CD4-positive, alpha-beta T cell treated with Interferon gamma for 1 hour (primary cell): ENCODE measurements at places on chromosomes 1 and 21.

GRCh38 chr1:115977499-115978258, 1.4 kb downstream of the SLC22A15 start:
- DNase-seq = peak; percentile 14

DNA sequence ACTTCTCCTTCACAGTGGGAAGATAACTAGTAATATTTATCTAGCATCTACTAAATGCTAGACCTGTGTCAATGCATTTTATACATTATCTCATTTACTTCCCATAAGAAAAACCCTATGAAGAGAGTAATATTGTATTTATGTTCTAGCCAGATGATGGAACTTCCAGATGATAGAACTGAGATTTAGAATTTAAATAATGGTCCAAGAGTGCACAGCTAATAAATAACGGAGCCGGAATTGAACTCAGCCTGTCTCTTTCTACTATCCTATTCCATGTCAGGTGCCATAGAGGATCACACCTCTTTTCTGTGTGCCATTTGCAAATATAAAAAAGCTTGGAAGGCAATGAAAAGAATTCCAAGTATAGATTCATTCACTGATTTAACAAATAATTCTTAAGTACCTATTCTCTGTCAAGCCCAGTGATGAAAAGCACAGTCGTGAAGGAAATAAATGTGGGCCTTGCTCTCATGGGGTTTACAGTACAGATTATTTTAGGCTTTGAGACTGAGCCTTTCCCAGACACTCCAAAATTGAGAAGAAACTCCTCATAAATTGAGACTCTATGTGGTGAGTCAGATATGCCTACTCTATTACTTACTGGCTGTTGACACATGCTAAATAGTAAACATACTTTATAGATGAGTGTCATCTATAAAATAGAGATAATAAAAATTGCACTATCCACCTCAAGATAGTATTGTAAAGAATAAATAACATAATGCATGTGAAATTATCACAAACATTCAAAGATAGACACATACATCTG, 378.0 kb upstream of the PRMT6 start:
- no peak for DNase-seq

- no peak for DNase-seq
Measured at GRCh38 chr1:65615859-65616258, 176.8 kb upstream of the PDE4B start.

DNA sequence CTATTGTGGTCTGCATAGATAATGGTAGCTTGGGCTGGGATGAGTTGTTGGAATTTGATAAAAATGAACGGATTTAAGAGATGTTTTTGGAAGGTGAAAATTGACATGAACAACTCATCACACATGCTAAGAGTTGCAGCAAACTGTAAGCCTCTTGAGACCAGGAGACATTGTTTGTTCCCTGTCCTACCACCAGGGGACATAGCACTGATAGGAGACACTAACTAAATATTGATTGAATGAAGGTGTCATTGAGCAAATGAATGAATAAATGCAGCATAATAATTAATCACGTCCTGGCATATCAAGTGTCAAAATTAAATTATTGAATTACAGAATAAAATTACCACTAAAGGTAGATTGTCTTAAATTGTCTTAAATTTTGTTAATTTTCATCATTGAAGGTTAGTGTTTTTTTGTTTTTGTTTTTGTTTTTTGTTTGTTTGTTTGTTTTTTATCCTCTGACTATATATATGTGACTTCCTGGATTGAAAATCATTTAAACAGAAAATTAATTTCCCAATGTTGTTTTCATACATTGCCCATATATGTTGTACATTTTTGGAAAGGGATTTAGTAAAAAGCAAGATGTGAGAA, 285.3 kb upstream of the C1orf105 start:
- no peak for DNase-seq

DNA sequence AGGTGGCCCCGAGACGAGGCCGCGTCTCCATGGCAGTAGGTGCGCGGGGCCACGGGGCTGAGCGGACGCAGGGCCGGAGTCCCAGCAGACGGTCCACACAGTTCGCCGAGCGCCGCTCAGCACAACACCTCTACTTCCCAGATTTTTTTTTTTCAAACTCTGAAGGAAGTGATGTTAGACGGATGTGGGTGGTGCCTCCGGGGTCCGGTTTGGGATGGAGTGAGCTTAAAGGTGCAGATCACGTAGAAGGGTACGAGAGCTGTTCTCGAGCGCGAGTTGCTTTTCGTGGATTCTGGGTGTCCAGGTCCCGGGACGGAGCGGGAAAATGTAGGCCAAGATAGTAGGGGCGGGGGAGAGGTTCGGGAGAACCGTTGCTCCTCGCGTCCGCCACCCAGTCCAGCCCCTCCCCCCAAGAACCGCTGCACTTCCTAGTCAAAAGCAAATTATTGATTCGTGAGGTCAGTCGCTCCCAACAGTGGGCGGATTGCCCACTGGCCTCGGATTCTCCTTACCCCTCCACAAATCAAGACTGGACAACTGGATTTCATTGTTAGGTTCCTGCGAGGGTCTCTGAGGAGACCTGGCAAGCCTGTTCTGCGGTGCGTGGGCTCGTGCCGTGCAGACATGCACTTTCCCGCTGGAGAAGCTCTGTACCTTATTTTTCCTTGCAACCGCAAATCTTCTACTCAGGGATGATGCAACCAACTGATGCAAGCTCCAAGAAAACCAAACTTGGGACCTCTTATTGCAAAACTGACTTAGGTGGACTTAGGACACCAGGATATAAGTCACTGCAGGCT, at the start of gene TXNDC12:
Gene TXNDC12 (minus strand): TSS at position 126 of the 800 bp plus-strand sequence. CDS start 95 bp downstream, at position 31.
- DNase-seq = peak; percentile 52

DNA sequence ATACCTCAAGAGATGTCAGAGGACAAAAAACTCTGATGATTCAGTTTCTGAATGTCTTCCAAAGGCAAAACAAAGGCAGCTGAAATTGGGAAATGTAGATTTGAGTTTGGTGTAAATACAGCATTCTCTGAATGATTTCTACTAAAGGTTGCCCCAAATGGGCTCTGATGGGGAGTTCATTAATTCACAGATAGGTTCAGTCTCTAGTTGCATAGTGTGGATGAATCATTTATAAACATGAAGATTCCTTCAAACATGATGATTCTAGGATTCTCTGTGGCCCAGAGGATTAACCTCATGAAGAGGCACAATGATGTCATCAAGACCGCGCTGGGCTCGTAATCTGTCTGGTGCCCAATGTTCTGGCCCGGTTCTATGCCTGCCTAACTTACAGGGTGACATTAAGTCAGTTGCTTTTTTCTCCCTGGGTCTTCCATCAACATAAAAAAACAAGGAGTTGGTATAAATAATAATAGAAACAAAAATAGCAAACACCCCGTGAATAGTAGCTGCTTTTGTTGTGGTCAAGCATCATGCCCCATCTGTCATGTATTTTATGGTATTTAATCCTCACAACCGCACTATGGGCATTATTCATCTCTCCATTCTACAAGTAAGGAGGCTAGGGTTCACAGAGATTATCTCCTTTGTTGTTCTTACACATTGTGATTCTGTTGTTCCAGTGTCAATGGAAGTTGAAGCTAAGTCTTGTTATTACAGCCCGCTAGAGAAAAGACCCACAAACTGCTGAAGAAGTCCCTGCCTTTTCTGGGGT, 509.6 kb upstream of the USP24 start:
- DNase-seq = no peak

DNA sequence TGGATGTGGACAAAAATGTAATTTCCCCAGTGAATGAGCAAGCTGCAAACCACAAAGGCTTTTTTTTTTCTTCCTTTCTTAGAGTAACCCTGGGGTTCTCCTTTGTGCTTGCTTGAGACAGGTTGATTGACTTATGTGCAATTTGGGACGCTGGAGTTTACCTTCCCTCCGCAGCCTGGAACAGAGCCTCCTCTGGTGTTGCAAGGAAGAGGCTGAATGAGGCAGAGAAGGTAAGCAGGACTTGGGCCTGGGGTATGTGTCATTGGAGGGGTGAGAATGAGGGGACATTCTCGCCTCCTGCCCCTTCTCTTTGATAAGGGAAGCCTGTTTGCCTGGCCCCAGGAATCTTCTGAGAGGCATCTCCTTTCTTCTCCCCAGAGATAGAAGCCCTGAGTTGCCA, 49.8 kb downstream of the NFASC start:
- no peak for DNase-seq

- DNase-seq = peak; percentile 36
Measured at GRCh38 chr1:84853741-84854721, 39.0 kb downstream of the LPAR3 start.

GRCh38 chr1:171204296-171204695, 19.2 kb downstream of the FMO2 start:
- DNase-seq = no peak

DNA sequence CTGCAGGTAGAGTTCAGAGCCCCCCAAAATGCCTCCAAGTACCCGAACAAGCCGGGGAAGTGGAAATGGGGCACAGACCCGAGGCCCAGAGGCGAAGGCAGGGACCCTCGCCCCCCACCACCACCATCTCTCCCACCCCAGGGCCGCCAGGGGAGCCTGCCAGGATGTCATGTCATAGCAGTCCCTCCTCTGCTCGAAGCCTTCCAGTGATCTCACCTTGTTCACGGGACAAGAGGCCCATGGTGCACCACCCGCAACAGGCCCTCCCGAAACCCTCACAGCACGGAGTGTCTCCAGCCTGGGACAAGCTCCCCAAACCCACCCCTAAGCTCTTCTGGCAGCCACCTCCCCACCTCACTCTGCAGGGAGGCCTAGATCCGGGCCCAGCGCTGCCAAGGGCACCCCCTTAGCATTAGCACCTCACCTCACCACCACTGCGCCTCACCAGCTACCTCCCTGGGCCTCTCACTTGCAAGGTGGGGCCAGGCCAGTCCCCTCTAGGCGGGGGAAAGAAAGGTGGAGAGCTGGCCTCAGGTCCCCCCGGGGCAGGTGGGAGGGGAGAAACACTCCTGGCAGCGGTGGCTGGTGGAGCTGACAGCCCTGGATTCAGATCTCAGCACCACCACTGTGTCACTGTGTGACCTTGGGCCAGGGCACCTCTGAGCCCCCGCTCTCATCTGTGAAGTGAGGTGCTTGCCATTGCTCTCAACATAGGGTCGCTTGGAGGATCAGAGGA, 13.3 kb downstream of the CHD5 start:
- DNase-seq = no peak

- DNase-seq = no peak
Measured at GRCh38 chr1:119004129-119004527, 16.0 kb upstream of the TBX15 start.

GRCh38 chr1:211951856-211952255, 83.5 kb downstream of the INTS7 start:
- no peak for DNase-seq

DNA sequence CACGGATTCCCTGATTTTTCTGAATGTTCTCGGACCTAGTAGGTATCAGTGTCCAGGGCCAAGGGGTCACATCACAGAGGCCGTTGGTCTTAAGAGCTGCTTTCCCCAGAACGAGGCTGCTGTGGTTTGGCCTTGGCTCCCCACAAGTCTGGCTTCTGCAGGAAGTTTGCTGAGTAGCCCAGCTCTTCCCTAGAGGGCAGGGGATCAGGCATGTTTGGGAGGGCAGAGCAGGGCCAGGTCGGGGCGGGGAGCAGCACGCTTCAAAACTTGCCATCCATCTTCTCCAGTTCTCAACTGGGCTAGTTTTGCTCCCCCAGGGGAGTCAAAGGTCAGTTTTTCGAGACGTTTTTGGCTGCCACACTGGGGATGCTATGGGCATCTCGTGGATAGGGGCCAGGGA, 37.0 kb downstream of the MAN1C1 start:
- no peak for DNase-seq

DNA sequence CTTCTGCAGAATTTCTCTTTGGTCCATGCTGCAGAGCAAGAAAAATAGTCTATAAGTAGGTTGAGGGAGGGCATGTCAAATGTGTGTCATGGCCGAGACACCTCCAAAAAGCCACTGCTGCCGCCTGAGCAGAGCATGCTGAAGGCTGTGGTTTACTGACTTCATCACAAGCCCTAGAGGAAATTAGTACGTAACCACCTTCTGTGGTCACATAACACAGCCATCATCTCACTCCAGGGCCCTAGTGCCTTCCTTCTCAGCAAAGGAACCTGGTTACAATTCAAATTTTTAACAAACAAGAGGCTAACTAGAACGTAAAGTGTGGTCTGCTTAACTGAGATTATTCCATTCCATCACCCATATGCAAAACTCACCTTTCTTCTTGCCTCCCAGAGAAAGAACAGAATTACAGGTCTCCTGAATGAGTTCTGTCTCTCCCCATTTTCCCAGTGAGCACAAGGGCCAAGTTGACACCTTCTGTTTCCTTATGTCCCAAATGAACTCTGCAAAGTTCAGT, at the start of gene PTPN22:
Gene PTPN22 (minus strand): TSS at position 116 of the 517 bp plus-strand sequence.
- peak; percentile 86 for DNase-seq

- peak; percentile 14 for DNase-seq
Measured at GRCh38 chr1:39230261-39231190, 26.0 kb downstream of the MACF1 start.

- DNase-seq = no peak
Measured at GRCh38 chr1:14280909-14281308, 317.6 kb upstream of the KAZN start.

- no peak for DNase-seq
Measured at GRCh38 chr1:37633040-37633937, 1.4 kb downstream of the RSPO1 start.

GRCh38 chr1:201503397-201504176, 3.3 kb downstream of the CSRP1 start:
- DNase-seq = no peak

DNA sequence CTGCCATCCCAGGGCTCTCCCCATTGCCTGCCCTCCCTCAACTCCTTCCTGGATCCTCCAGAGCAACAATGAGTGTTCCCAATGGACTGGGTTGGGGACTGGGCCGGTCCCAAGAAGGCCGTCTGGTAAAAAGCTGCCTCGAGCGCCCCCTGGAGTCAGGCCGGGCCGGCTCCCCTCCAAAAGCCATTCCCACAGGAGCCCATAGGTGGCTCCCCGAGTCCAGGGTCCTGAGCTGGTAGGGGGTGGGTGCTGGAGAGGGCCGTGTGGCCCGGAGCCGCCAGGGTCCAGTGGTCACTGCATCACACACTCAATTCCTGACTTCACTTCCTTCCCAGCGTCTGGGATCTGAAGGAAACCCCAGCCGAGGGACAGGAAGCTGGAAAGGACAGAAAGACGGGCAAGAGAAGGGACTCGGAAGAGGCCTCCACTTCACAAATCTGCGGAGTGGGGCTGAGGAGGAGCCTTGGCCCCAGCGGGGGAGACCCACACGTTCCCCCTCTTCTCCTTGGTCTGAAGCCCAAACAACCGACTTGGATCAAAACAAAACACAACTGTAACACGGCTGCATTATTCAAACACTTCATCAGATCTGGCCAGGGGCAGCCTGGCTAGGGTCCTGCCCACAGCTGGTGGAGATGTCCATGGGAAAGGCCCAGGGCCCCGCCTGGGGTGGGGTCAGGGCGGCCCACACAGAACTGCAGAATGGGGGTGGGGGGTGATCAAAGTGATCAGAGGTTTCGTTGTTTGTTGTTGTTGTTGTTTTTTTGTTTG, 10.9 kb upstream of the ALDH4A1 start:
- peak; percentile 64 for DNase-seq

GRCh38 chr1:115746021-115746690, 22.4 kb downstream of the CASQ2 start:
- DNase-seq = no peak

GRCh38 chr1:59432531-59433439, 135.9 kb downstream of the FGGY start:
- no peak for DNase-seq

GRCh38 chr1:151036356-151036755, at the start of gene BNIPL:
Gene BNIPL, plus strand, starts transcription at chr1:151036586. Its CDS starts 140 bp downstream, at chr1:151036726.
- no peak for DNase-seq

GRCh38 chr1:91697416-91697815, 188.5 kb downstream of the TGFBR3 start:
- DNase-seq = no peak
